GM12891 (cell line): ENCODE measurements at places on chromosomes 7 and 10.

DNA sequence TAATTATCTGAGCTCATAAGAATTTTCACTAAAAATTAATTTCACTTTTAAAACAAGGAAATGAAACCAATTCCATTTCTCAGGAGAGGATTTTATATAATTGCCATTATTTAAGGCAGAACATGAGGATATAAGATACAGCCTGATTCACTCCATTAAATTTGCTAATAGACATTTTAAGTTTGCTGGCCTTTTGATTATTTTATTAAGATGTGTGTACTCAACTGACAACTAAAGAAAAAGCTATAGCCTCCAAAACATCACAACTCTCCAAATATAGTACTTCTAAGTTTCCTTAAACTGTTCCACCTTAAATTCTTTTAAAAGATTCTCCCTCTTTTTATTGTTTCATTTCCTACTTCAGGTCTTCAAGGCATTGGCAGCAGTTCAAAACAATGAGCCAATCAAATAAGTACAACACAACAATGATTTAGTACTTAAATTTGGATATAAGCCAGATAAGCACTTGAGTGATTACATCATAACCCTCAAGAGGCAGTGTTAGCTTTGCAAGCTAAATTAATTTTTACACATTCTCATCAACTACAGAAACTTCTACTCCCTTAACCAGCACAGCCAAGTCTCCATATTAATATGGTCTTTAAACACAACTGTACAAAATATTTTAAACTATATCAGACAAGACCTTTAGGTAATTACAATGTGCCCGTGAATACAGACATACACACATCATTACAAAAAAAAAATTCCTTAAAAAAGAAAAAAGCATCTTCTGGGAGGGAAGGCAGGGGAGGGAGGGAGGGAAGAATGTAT is 121.8 kb downstream of the KMT2C start:
- no peak for DNase-seq

DNA sequence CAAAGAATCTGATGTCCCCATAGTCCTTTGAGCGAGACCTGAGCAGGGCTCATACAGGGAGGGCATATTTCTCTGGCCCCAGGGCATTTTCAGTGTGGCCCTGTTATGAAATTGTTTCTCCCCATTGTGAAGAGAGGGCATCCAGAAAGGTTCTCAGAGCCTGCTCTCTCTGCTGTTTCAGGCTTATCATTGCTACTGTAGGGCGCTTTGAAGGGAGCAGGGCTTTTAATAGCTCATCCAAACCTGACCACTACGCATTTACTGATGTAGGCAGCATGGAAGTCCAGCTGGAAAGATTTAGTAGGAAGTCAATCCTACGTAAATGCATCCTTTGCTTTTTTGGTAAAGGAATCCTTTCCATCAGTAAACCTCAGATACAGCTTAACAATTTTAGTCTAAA is 68.1 kb downstream of the PRPF18 start:
- DNase-seq: no peak

GRCh38 chr7:105841866-105842265 is 34.5 kb downstream of the ATXN7L1 start:
- no peak for DNase-seq

GRCh38 chr7:98284335-98285036 is 3.0 kb downstream of the BRI3 start:
- DNase-seq: no peak

GRCh38 chr7:144908943-144909556 is 73.2 kb upstream of the TPK1 start:
- DNase-seq: no peak

DNA sequence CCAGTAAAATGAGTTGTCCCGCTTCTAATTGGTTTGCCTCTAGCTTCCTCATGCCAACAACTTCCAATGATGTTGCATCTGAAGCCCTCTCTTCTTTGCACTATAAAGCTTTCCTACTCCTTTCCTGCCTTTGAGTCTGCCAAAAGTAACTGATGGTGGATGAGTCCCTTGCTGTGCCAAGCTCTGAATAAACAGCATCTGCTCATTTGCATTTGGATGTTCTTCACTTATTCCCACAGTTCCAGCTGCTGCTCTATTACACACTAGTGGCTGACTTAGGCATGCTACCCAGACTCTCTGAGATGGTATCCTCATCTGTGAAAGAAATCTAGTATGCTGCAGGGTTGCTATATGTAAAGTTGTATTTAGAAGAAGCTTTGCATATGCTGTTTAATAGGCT is 24.9 kb downstream of the SFR1 start:
- DNase-seq: no peak
